ENCODE measurements at places on chromosomes 5 and 9. TPM values are rescaled to one million over a fixed set of nuclear protein-coding genes. Genes with fewer than 3 reads are reported as not detected.

The ZNF658 gene
- total RNA-seq: 6.9 TPM

The PRR16 gene
- 7.3 TPM for total RNA-seq

The INSL6 gene
- not detected for total RNA-seq

The FAM151B gene
- 4.8 TPM for total RNA-seq

The SLC36A2 gene
- not detected for total RNA-seq

The ADRA1B gene
- total RNA-seq: 0.26 TPM

The UNC5A gene
- total RNA-seq: not detected

The C9orf153 gene
- 0.51 TPM for total RNA-seq

The RASGRF2 gene
- total RNA-seq: 12.1 TPM

The ALDH7A1 gene
- total RNA-seq: 44.8 TPM

The PAX5 gene
- total RNA-seq: not detected

The PTGR1 gene
- 126 TPM for total RNA-seq

The ADGRD2 gene
- total RNA-seq: not detected

The TMEFF1 gene
- 2.5 TPM for total RNA-seq

The RNF183 gene
- not detected for total RNA-seq

The FAM78A gene
- total RNA-seq: 0.33 TPM

The FBXW5 gene
- 136 TPM for total RNA-seq

The PCDHGA4 gene
- total RNA-seq: 7.6 TPM

The KDM3B gene
- total RNA-seq: 39.8 TPM

The MEGF9 gene
- total RNA-seq: 24.9 TPM

The ATP6V1G1 gene
- 102 TPM for total RNA-seq

The ATP10B gene
- not detected for total RNA-seq

The LRSAM1 gene
- total RNA-seq: 18.0 TPM

The HTR1A gene
- total RNA-seq: not detected

The NIM1K gene
- total RNA-seq: 7.7 TPM

The SPACA9 gene
- total RNA-seq: 3.1 TPM

The TTF1 gene
- total RNA-seq: 6.9 TPM

The SLCO6A1 gene
- not detected for total RNA-seq

The CSF1R gene
- not detected for total RNA-seq

The IL13 gene
- total RNA-seq: not detected

The CAMK2A gene
- total RNA-seq: 0.77 TPM

The TAF9 gene
- total RNA-seq: 114 TPM

The IL3 gene
- total RNA-seq: not detected

The MAPKAP1 gene
- 57.5 TPM for total RNA-seq

The FLT4 gene
- 0.17 TPM for total RNA-seq

The LCP2 gene
- total RNA-seq: not detected

The BAAT gene
- not detected for total RNA-seq

The DOCK2 gene
- 3.6 TPM for total RNA-seq

The ORM2 gene
- not detected for total RNA-seq

The IFNA21 gene
- not detected for total RNA-seq

The UCK1 gene
- 22.3 TPM for total RNA-seq

The FAXDC2 gene
- total RNA-seq: 11.3 TPM

The SLC34A1 gene
- total RNA-seq: not detected

The GPRIN1 gene
- total RNA-seq: 6.3 TPM

The DDX4 gene
- not detected for total RNA-seq

The PDLIM4 gene
- total RNA-seq: 67.2 TPM

The AGGF1 gene
- total RNA-seq: 25.2 TPM

The DMGDH gene
- 7.7 TPM for total RNA-seq

The OLFML2A gene
- 33.7 TPM for total RNA-seq

The TLR4 gene
- 2.6 TPM for total RNA-seq

The ZDHHC11 gene
- total RNA-seq: 2.5 TPM

The NEK6 gene
- 64.5 TPM for total RNA-seq

The CCNO gene
- not detected for total RNA-seq

All from fibroblast of lung (primary cell).